ENCODE measurements at places on chromosomes 3 and 15.
A peak's percentile ranks its signal among the peaks of the same experiment; 100 is the strongest.

- no peak for DNase-seq
Observed at GRCh38 chr3:178498871-178499270, 37.4 kb upstream of the KCNMB2 start.

GRCh38 chr3:8491271-8492144 lies 10.1 kb upstream of the LMCD1 start:
- DNase-seq = no peak

DNA sequence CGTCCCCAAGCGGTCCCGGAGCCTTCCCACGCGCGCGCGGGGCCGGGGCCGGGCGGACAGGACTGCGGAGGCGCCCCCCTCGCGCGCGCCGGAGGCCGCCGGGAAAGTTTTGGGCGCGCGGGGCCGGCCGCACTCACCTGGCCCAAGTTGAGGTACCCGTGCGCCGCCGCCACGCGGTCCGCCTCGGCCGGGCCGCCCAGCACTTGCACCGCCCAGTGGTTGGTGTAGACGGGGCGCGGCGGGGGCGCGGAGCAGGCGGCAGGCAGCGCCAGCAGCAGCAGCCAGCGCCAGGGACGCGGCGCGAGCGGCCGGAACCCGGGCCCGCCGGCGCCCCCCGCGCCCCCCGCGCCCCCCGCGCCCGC lies 289 bp downstream of the PCSK6 start:
- DNase-seq = no peak

GRCh38 chr3:159319156-159319555 lies 517.3 kb downstream of the MFSD1 start:
- no peak for DNase-seq

DNA sequence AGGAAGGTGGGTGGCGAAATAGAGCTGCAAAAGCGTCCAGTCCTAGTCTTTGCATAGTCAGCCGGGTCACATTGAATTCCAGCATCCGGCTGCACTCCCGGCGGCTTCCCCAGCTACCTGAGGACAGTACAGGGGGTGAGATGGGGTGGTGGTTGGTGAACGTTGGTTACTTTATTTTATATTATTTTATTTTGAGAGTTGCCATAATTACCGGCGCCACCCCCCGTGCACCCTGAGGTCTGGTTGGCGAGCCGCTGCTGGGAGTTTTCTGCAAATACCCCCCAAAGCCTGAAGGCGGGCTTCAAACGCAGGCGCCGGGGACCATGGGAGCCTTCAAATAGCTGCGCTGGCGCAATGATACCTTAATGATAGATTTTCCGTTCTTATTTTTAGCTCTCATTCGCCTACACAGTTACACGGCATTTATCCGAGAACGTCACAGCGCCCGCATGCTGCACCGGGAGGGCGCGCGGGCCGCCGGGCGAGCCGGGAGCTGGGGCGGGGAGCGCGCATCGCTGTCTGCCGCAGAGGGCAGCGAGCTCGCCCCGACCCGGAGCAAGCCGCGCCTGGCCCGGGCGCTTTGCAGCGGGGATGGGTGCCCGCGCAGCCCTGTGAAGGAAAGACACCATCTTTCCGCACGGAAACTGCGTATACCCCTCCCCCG lies 756 bp upstream of the RASGRF1 start:
- no peak for DNase-seq

- DNase-seq = no peak
Observed at GRCh38 chr15:52303093-52303772, 7.6 kb upstream of the MYO5C start.

DNA sequence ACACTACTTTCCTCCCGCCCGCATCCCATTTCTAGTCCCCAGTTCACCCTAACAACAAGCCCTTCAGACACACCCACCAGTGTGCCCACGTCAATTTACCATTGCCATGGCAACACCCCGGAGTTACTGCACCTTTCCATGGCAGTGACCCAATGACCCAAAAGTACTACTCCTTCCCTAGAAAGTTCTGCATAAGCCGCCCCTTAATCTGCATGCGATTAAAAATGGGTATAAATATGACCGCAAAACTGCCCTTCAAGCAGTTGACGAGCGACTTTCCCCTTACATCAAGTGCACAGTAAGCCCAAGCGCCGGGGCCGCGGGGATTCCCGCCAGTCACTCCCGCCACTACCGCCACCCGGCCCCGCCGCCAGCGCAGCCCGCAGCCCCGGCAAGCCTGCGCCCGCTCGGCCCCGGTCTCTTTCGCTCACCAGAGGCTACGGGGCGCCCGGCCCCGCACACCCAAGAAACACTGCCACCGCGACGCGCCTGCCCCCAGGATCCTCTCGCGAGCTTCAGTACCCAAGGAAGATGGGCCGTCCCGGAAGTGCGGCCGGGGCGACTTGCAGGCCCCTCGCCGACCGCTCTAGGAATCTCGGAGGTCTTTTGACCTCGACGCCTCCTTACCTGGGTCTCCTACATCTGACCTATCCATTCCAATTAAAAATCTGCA lies 27.2 kb upstream of the ZNF502 start:
- DNase-seq = peak; percentile 29

DNA sequence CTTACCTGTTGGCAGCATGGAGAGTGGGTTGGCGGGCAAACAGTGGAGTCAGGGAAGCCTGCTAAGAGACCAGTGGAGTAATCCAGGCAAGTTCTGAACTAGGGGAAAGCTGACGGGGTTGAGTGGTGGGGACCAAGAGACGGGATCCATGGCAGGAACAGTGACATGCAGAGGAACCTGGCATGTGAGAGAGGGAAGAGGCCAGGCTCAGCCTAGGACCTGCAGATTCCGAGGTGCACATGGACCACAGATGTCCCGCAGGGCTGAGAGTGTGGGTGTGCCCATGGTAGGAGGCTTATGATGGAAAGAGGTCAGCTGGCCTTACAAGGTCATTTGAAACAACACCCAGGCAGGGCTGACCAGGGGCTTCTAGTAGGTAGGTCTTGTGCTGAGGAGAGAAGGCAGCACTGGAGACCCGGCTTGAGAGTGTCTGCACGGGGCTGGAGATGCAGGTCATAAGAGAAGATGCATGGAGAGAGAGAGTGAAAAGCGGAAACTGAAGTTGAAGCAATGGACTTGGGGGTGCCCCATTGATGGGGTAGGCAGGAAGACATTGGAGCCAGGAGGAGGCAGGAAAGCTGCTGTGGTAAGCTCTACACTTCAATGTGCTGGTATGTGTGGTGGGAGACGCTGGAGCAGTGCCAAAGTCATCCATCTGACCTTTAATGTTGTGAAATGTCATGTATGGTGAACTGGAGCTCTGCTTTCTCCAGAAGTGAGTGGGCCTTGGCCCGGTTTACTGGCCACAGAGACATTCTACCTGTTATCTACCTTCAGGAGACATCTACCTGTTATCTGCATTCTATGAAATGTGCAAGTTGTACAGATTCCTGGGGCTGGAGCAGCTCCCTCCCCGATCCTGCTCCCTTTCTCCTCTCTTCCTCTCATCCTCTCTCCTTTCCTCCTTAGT lies 4.6 kb downstream of the SPSB4 start:
- DNase-seq = no peak

- no peak for DNase-seq
Observed at GRCh38 chr3:118607915-118608820, 426.5 kb downstream of the IGSF11 start.

DNA sequence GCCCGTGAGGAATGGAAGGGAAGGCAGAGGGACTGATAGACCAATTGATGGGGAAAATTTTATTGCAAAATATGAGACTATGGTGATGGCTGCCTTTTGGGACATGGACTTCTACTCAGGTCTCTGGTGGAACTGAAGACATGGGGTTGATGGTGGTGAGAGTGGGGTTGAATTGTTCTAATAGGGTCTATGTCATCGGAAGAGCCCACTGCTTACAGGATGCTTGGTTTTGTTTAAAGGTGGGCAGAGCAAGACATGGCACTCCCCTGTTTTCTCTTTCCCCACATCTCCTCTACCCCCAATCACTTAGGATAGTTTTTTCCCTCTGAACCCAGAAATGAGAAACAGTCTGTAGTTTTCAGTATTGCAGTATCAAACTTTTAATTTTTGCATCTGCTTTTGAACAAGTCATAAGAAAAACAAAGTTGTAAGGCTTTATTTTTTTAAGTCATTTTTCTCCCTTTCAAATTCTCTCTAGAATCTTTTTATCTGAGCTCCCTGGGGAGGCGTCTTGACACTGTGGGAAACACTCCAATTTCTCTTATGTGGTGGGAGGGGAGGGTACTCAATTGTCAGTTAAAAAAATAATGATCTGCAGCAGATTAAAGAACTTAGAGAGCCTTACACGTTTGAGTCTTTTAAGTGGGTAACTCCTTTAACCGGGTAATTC lies 276.2 kb upstream of the TBC1D5 start:
- no peak for DNase-seq

GRCh38 chr3:32200992-32201758 lies 37.3 kb upstream of the CMTM8 start:
- no peak for DNase-seq

- no peak for DNase-seq
Observed at GRCh38 chr15:36334059-36334458, 245.4 kb upstream of the CDIN1 start.

DNA sequence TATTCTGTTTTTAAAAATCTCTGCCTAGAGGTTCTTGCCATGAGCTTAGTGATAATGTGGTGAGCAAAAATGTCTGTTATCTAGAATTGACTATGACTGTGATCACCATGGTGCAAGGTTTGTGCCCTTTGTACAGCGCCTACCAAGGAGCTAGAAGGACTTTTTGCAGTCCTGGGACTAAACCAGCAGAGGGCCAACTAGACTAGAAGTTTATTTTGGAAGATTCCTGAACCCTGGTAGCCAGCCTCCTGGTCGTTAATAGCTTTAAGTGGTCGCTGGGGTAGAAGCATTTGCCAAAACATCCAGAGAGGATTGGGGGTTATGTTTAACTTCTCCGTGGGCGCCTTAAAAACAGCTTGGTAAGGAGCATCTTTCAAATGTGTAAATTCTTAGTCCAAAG lies 7.8 kb downstream of the SCG5 start:
- no peak for DNase-seq

- no peak for DNase-seq
Observed at GRCh38 chr15:95902606-95903005, 427.9 kb upstream of the NR2F2 start.

- DNase-seq = no peak
Observed at GRCh38 chr15:74504418-74504817, 36.6 kb upstream of the ARID3B start.

DNA sequence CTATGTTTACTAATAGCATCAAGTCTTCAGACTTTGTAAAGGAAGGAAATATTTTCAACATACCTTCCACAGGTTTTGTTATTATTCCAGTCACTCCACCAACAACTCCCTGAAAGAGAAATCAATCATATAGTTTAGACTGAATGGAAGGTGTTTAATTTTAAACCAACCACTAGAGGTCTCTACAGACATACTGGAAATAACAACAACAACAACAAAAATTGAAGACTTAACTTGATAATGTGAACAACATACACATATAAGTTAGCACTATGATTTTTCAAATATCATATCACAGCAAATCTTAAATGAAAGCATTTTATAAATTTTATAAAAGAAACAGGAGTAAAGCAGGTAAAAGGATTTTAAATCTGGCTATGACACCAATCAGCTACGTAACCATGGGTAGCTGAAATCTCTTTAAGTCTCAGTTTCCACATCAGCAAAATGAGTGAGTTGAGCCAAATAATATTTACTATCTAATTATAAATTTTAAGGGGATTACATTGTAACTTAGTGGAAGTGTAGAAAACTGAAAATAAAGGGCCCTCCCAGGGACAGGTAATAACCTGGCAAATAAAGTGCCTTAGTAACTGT lies 188.2 kb downstream of the VPS13C start:
- no peak for DNase-seq

GRCh38 chr15:85095566-85095965 lies 113.9 kb downstream of the PDE8A start:
- no peak for DNase-seq

GRCh38 chr3:52998771-52999513 lies 46.9 kb downstream of the SFMBT1 start:
- DNase-seq = no peak

GRCh38 chr15:66065325-66065724 lies 188.2 kb downstream of the MEGF11 start:
- DNase-seq = no peak

- no peak for DNase-seq
Observed at GRCh38 chr15:93152951-93153350, 63.9 kb upstream of the RGMA start.

DNA sequence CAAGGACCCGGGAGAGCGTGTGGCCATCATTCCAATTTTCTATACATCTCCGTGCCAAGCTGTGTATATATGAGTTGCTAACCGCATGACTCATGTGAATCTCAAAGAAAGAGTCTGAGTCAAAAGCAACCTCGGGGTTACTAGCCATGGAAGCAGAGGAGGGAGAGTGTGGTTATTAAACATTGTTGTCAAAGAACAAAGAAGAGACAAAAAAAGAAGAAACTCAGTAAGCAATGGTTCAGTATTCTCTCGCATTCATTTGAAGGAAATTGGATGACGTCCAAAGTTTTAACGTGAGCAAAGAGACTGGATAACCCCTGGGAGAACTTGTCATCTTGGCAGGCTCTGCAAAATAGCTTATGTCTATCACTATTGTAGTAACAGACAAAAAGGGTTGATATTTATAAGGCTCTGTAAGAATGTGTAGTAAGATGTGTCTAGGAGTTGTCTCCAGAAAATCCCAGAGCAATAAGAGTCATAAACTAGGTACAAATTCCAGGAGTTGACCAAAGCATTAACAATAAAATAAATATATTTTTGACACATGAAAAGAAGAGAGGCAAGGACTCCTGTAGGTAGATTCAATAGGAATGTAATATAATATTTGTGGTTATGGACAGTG lies 52.8 kb upstream of the GRM7 start:
- DNase-seq = no peak

DNA sequence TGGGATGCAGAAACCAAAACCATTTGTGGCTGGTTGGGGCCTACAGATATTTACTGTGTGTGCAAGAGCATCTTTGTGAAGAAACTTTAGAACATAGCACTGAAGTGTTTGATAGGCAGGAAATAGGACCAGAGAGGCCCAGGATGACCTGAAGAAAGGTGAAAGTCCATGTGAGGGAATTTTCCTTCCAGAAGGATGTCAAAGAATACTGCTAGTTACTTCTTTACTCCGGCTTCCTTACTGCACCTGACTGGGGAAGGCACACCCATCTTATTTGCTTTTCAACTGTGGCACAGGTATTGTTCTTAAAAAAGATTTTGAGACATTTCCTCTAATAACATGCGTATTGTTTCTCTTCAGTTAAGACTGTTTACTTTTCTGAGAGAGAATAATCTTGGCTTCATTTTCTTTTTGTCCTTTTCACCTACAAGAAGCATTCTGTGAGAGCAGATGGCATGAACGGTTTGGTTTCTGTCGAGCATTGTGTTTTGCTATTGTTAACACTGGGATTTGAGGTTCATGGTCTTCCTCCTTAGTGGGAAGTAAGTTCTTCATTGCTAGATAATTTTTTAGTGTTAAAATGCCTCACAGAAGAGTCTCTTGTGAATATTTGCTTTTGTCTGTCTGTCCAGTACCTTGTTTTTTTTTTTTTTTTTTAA lies 71.5 kb downstream of the SLCO3A1 start:
- DNase-seq = no peak

All from activated gamma-delta T cell (primary cell).